ENCODE measurements at places on chromosomes 16 and 17.

DNA sequence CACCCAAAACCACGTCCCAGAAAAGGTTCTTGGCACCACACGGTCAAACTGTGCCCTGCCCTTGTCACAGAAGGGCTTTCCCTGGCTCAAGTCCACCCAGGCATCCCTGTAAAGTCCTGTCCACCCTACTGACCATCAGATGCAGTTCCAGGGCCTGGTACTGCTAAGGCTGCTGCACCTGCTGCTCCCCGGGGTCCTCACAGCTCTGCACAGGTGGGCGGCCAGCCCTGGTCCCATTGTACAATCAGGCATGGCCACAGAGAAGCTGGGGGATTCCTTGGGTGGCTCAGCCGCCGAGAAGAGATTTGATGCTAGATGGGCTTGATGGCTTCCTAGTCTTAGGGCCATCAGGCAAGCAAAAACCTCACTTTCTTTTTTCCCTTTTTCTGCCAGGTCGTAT, 15.3 kb downstream of the ABCA3 start:
- DNase-seq = no peak

GRCh38 chr17:46812624-46813318, 5.7 kb downstream of the WNT3 start:
- no peak for DNase-seq

DNA sequence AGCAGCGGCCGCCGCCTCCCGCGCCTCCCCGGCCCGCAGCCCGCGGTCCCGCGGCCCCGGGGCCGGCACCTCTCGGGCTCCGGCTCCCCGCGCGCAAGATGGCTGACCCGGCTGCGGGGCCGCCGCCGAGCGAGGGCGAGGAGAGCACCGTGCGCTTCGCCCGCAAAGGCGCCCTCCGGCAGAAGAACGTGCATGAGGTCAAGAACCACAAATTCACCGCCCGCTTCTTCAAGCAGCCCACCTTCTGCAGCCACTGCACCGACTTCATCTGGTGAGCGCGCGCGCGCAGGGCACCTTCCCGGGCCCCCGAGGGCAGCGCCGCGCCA, 258 bp downstream of the PRKCB start:
- no peak for DNase-seq

GRCh38 chr17:52495646-52496045, 337.1 kb upstream of the CA10 start:
- DNase-seq = no peak

GRCh38 chr16:51153577-51154031, 2.5 kb upstream of the SALL1 start:
- no peak for DNase-seq

GRCh38 chr17:30557916-30558685, 80.9 kb downstream of the GOSR1 start:
- no peak for DNase-seq

DNA sequence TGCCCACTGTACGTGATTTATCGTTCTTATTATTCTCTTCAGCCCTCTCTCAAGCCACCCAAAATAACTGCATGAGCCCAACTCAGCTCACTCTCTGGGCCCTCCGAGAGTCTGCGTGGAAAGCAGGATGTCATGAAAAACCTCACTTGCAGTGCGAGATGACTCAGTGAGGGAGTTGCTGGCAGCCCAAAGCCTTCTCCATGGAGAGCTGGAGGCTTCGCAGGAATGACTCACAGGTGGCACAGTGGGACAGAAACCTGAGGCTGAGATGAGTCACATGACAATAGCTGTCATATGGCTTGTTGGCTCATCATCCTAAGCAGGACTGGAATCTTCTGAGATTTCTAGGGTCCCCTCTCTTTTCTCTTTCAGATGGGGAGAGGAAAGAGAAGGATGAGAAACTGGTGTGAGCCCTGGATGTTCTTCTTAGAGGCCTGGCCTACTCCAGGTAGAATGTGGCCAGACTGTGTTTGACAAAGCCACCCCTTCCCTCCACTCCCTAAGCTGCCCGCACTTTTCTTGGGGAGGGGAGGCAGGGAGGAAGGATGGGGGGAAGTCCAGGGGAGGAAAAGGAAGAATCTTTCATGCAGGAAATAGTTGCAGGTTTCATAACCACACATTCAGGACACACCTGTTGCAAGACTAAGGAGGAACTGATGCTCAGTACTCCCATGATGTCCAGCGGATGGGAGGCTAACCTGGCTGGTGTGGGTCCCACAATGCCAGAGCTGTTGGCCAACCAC, 160.6 kb upstream of the RPL38 start:
- DNase-seq = peak; percentile 92

- peak; percentile 89 for DNase-seq
Observed at GRCh38 chr17:46212634-46213435, 19.6 kb upstream of the KANSL1 start.

- DNase-seq = peak; percentile 50
Observed at GRCh38 chr16:1414532-1415260, at the start of gene UNKL. Gene UNKL, minus strand, starts transcription at chr16:1414704. Its CDS starts 13 bp downstream, at chr16:1414691.

GRCh38 chr17:52148969-52149351, 9.6 kb downstream of the CA10 start:
- DNase-seq = no peak

DNA sequence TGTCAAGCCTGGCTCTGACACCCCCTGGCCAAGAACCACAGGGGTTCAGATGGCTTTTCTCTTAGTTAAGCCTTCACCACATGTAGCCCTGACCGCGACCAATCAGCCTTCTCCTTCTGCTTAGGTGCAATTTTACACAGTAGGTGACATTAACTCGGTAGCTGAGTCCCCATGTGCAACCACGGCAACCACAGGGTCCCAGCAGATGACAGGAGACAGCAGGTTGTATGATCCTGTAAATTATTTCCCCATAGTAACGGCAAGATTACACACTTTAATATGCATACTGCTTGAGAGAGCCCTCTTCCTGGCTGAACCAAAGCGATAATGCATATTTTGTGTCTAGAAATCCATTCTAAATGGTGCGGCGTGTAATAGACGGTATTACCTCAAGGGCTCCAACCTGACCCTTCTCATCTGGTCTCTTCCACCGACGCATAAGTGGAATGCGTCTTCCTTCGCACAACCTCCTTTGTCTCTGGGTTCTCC, 458.7 kb upstream of the ZFHX3 start:
- no peak for DNase-seq

- DNase-seq = no peak
Observed at GRCh38 chr17:14095631-14096030, 26.3 kb downstream of the COX10 start.

GRCh38 chr17:1111599-1112443, 68.0 kb downstream of the ABR start:
- no peak for DNase-seq

DNA sequence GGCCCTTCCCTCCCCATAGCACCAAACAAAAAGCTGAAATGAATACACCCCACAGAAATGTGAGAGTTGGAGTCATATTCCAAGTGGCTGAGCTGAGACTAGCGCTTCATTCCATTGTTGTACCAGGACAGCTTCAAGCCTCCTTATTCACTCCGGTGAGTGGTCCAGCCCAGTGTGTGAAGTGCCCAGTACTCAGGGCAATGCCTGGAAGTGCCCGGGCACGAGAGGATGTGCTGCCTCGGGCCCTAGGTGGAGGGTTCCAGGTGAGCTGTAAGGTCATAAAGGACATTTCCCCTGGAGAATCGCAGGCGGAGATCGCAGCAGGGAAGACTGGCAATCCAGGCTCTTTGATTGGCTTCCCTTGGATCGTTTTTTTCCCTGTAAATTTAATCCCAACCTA, 5.4 kb upstream of the CYLD start:
- DNase-seq = no peak

GRCh38 chr17:62618647-62619416, 8.6 kb upstream of the MRC2 start:
- DNase-seq = no peak

DNA sequence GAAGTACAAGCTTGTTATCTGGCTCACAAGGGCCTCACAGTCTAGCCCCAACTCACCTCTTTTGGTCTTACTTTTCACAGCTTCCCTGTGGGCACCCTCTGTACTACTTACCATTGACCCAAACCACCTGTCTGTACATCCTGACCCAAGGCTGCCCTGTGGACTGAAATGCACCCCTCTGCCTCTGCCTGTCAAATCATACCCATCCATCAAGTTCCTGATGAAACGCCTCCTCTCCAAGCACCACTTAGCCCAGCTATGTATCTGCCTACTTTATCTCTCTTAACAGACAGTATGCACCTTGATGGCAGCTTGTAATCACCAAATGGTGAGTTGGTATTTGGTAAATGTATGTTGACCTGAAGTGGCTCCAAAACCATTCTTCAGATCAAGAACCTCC, 7.5 kb upstream of the MAP3K14 start:
- no peak for DNase-seq

GRCh38 chr17:77361986-77362620, 221.3 kb downstream of the SEC14L1 start:
- DNase-seq = no peak

- DNase-seq = no peak
Observed at GRCh38 chr17:18362698-18363100, 651 bp downstream of the SHMT1 start.

DNA sequence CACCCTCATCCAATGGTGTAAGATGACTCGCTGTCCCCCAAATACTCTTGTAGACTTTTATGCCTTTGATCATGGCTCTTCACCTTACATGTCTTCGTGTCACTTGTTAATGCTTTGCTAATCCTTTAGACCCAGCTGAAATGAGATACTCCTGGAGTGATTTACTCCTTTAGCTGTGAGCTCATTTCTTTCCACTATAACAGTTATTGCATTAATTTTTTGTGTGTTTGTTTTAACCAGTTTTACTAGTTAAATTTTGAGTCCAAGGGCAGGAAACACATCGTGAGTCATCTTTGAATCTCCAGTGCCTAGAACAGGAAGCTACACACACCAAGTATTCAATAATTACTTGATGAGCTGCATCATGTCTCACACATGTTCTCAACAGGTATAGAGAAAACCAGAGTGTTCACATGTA, 6.5 kb upstream of the CTCF start:
- peak; percentile 48 for DNase-seq

DNA sequence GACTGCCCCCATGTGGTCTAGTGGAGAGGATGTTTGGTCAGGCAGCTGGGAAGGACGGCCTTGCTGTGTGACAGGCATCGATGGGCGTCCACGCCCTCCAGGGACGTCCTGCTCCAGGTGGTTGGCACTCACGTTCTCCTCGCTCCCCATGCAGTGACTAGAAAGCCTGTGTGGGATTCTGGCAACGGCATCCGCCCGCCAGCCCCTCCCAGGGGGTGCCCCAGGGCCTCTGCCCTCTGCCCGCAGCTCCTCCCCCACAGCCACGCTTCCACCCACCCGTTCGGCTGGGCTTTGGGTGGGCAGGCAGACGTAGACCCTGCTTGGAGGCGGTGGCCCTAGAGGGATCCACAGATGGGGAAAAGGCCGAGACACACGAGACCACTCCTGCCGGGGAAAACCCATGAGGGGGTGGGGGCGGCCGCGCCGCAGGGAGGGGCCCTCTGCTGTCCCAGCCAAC, 4.7 kb upstream of the IL17C start:
- no peak for DNase-seq

GRCh38 chr17:57010487-57010886, 32.6 kb downstream of the SCPEP1 start:
- DNase-seq = no peak

GRCh38 chr17:53794875-53795274, 27.9 kb upstream of the KIF2B start:
- DNase-seq = no peak

- DNase-seq = no peak
Observed at GRCh38 chr17:7262935-7263800, 890 bp upstream of the CLDN7 start.

GRCh38 chr17:28350271-28350670, 7.1 kb downstream of the POLDIP2 start:
- DNase-seq = no peak

DNA sequence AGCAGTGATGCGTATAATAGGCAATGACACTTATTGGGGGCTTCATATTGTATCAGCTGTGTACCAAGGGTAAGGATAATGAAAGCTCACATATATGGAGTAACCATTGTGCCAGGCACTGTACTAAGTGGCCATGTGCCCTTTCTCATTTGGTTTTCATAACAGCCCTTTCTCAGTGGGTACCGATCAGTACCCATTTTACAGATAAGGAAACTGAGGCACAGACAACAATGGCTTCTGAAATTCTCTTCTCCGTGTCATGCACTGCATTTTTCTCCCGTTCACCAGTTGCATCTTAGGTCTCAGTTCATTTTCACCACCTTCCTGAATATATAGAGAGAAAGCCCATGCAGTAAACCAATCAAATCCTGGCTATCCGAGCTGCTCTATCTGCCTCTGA, 216.7 kb upstream of the RBFOX1 start:
- no peak for DNase-seq

GRCh38 chr17:45895969-45896785, 1.8 kb downstream of the MAPT start:
- no peak for DNase-seq

GRCh38 chr17:71067669-71068407, 898.5 kb downstream of the KCNJ2 start:
- no peak for DNase-seq

DNA sequence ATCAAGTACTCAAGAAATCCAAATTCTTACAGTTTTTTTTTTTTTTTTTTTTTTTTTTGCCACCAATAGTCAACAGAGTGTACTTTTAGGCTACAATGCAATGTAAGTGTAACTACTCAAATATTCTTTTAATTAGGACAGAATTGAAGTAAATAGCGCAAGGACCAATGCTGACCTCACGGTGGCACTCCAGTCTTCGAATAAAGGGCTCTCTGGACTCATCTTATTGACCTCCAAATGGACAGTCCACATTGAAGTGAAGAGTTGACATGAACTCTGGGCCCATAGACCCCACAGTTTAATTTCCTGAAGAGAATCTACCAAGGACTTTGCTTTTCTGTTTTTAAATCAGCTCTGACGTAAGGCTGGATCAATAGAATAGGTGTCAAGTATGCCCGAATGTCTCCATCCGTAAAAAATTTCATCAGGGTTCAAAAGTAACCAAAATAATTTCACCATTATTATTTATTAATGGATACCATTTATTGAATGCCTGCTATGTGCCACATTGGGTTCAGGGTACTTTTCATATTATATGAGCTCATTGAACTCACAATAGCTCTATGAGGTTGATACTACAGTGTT, 7.3 kb upstream of the DDX52 start:
- DNase-seq = peak; percentile 54

DNA sequence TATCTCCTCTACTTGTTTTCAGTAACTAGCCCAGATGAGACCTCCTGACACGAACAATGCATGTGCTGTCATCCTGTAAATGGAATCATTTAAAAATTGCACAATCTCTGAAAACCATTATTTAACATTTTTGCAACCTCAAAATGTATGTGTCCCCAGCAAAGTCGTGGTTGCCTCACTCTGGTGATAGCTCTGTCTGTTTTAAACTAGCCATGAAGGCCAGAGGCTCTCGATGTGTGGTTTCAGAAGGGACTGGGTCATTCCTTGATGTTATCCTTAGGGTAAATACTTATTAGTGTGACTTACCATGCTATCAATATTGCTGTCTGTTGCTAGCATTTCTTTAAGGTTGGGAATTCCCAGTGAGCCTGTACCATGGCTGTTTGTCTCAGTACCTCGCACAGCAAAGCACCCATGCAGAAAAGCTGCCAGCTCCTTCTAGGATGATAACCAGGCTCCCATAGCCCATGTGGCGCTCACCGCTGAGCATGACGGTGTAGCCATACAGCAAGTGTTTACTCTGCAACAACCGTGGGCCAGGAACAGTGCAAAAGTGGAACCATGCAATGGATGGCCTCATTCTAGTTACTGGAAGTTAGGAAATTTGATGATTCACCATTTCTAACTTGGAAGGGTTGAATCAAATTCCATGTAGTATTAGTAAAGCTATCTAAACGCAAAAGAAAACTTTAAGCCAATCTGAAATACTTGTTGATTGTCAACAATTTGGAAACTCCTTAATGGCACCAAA, 2.9 kb upstream of the PGS1 start:
- DNase-seq = peak; percentile 93

GRCh38 chr16:82499302-82499701, 127.5 kb upstream of the CDH13 start:
- no peak for DNase-seq

GRCh38 chr16:74718741-74719610, 18.3 kb upstream of the MLKL start:
- DNase-seq = no peak
